ENCODE measurements at places on chromosomes 4 and X.

DNA sequence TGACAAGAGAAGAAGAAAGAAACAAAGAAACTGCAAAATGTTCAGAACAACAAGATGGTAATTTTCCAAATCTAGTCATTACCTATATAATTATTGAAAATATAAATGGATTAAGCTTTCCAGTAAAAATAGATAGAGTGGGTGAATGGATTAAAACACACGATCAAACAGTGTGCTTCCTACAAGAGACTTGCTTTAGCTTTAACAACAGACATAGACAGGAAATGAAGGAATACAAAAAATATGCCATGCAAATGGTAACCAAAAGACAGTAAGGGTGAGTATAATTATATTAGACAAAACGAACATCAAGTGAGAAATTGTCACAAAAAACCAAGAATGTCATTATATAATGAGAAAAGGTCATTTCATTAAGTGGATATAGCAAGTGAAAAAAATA lies 842.8 kb downstream of the CCSER1 start:
- no peak for DNase-seq

- DNase-seq = no peak
These were observed 2341.6 kb downstream of the PCDH7 start for GRCh38 chr4:33061727-33062126.

GRCh38 chr4:147194604-147195003 lies 248.9 kb upstream of the TTC29 start:
- DNase-seq = no peak

- DNase-seq = no peak
These were observed 39.5 kb downstream of the NSD2 start for GRCh38 chr4:1910643-1911042.
